Subcutaneous adipose tissue (tissue), 4 donors: ENCODE measurements at places on chromosomes 4 and X. TPM values are rescaled to one million over a fixed set of nuclear protein-coding genes. Genes with fewer than 3 reads are reported as not detected.

The SRPK3 gene
- total RNA-seq = 1.2 TPM

The H2BW2 gene
- not detected for total RNA-seq

The CTAG1B gene
- total RNA-seq = not detected

The TMEM187 gene
- 2.0 TPM for total RNA-seq

The DMD gene
- 87.2 TPM for total RNA-seq

The PRR32 gene
- not detected for total RNA-seq

The ENAM gene
- total RNA-seq = not detected

The MORF4L2 gene
- total RNA-seq = 256 TPM

The TNIP3 gene
- not detected for total RNA-seq
